T47D (cell line): ENCODE measurements at places on chromosomes 12 and 14.

- DNase-seq: no peak
These were observed 81.6 kb downstream of the PTGER2 start for GRCh38 chr14:52395728-52396127.

DNA sequence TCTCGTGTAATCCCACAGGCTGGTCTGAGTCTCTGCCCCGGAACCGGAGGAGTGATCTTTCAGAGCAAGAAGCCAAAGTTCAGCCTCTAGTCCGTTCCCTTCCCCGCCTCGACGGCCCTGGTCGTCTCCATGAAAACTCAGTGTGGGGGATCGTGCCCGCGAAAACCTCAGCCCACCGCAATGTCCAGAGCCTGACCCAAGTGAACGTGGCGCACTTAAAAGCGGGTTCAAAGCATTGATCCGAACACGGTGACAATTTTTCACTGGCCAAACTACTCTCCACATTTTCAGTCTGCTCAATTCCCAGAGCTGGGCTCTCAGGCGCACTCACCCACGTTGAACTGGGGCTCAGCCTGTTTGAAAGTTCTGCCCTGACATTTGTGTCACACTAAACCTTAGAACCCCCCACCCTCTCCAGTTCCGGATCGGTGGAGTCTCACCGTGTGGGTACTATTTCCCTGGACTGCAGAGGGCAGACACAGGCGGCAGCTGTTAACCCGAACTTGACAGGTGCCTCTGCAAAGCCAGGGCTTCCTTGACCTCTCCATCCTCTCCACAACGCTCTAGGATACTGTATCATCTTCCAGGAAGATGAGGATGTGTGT, 886 bp upstream of the PRICKLE1 start:
- peak; percentile 37 for DNase-seq

DNA sequence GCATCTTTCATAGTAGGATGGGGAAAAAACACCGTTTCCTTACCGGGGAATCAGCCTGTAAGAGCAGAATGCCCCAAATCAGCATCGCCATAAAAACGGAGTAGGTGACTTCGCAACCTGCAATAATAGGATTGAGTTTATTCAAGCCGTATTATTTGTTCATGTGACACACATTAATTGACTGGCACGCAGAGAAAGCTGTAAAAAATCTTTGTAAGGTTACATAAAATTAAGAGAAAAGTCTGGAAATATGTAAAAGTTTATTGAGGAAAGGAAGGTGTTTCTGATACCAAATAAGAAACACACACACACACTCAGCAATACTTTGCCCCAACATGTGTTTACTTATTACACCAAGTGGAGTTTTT, 628 bp upstream of the CAPRIN2 start:
- no peak for DNase-seq

GRCh38 chr12:117047810-117048584, 51.2 kb downstream of the TESC start:
- DNase-seq: no peak

GRCh38 chr12:46357438-46358324, 14.9 kb downstream of the SLC38A2 start:
- peak; percentile 53 for DNase-seq

DNA sequence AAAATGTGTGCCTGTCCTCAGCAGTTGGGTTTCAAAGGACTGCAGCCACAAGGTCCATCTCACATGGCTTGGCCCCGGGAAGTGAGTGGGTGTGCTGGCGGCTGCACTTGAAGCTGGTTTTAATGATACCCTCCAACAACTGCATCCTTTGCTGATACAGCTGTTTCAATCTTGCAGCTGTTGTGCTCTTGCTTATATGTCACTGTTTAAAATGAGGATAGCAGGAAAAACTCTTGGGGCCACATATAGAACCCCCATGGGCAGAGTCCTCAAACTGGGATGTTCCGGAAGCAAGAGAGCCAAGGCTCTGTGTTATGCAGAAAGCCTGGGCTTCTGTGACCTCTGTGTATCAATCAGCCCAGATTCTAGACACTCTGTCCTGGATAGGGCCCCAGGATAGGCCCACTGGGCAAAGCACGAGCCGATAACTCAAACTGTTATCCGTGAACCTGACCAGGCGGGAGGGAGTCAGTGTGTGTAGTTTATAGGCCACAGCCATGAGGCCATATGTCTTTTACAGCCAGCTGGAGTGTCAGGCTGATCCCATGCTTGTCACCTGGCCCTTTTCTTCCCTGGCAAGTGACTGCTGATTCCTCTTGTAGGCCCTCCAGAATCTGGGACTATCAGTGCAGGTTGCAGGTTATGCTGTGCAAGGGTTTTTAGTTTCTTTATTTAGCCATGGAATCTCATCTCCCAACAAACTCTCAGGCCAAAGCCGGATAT, 74.3 kb downstream of the SSPN start:
- no peak for DNase-seq

DNA sequence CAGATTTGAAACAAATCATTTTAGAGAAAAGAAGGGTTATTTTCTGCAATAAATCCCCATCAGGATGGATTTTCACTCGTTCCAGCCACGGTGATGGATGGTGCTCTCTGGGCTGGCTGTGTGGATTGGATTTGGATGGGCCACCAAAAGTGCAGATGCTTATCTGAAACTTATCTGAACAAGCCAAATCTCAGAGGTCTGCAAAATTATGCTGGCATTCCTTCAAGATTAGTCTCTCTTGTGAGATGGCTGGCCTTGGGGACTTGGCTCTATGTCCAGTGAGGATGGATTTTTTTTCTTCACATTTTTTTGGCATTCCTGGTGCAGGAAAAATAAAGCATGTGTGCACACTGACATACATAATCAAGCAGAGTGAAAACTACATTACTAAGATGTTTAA, 341.9 kb downstream of the GXYLT1 start:
- DNase-seq: no peak

GRCh38 chr14:97848317-97848980, 1051.3 kb downstream of the VRK1 start:
- no peak for DNase-seq

DNA sequence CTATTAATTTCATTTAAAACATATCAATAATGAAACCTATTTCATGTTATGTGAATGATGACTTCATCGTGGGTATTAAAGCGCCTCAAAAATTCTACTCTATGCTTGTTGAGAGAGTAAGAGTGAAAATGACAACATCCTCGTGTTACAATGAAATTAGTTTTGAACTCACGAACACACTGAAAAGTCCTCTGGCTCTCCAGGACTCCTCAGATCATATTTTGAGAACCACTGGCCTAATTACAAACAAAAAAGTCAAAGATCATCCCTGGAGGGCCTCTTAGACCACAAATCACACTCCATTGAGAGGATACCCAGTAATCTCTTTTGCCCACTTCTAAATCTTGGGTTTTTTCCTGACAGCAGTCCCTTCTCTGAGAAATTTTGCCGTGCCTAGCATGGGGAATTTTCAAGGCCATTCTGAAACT, 19.1 kb downstream of the DAAM1 start:
- DNase-seq: no peak

DNA sequence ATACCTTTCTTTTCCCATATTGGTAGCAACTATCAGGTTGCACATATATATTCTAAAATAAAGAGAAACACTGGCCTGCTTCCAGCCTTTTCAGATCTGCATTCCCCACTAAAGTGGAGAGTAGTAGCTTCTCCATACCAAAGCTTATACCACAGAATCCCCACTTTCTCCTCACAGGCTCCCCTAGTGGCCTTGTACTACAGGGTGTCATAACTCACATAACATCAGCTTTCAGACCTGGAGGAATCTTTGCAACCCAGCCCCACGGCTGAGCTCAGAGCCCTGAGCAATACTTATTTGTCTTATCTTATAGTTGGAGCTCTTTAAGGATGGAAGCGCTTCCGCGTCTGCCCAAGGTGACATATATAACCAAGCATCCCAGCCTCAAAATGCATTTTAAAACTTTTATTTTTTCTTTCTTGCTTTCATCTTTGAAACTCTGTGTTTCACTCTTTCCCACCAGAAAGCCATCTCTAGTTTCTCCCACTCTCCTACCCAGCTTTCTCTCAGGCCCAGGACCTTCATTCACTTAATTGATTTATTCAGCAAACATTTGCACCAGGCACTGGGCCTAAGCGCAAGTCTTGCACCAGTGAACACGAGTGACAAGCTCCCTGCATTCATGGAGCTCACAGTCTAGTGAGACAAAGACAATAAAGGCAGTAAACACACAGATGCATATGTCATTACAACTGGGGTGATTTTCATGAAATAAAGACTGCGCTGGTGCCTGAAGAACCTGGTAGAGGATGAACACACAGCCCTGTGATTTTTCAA, 254.7 kb downstream of the IPO8 start:
- DNase-seq: peak; percentile 46

DNA sequence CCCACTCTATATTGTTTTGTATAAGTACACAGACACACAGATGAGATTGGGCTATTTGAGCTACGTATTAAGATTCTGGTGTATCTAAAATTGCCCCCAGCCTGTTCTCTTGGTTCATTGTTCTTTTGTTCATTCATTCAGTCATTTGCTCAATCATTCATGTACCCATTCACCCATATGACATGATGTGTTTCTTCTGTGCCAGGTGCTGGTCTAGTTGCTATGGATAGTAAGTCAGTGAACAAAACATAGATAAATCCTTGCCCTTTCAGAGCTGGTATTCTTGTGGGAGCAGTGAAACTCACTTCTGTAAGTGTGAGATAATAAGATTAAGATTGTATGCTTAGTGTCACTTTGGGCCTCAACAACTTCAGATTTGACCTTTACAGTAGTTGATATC, 191.3 kb downstream of the TMTC2 start:
- no peak for DNase-seq

DNA sequence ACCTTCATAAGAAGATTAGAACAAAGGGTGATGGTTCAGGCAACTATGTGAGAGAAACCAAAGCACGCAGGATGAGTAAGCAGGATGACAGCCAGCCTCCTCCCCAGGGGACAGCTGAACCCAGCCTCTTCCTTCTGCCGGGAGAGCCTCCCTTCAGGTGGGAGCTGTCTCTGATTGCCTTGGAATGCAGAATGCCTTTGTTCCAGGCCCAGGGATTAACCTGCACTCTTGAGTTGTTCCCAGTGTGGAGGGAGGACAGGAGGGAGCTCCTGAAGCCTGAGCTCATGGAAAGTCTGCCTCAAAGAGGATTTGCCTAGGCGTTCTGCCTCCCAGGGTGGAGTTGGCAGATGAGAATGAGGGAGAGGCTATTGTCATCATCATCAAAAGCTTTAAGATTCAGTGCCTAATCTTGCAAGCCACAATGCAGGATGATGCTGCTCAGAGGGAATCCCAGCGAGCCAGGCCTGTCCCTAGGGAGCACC, 3.6 kb upstream of the KRT6A start:
- DNase-seq: no peak

- DNase-seq: no peak
These were observed 60.8 kb upstream of the CCDC196 start for GRCh38 chr14:66425402-66425801.

- DNase-seq: peak; percentile 16
These were observed 391.2 kb downstream of the NOVA1 start for GRCh38 chr14:26206640-26207039.

DNA sequence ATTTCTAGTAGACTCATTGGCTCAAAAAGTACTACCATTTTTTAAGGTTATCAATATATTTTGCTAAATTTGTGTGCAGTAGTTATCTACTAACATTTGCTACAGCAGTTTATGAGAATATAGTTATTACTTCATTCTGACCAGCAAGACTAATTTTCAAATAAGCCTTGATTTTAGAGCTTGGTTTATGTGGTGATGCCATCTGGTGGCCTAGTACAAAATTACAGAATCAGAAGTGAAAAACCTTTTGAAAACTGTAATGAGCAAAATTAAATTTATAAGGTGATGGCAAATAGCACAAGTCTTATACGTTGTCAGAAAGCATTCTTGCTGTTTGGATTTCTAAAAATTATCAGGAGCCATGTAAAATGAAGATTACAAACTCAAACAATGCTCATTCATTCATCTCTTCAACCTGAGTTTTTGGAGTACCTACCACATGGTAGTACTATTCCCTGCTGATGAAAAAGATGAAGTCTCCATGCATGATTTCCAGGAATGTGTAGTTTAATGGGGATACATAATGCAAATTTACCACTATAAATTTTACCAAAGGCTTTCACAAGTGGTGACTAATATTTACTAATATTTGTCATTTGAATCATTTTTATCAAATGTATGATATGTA, 51.0 kb downstream of the MAGOHB start:
- peak; percentile 39 for DNase-seq

- no peak for DNase-seq
These were observed 16.2 kb downstream of the ZDHHC22 start for GRCh38 chr14:77125281-77125801.

- no peak for DNase-seq
These were observed 167.9 kb downstream of the PHETA1 start for GRCh38 chr12:111201036-111201435.

- DNase-seq: no peak
These were observed 102.4 kb downstream of the ESR2 start for GRCh38 chr14:64191756-64192155.

DNA sequence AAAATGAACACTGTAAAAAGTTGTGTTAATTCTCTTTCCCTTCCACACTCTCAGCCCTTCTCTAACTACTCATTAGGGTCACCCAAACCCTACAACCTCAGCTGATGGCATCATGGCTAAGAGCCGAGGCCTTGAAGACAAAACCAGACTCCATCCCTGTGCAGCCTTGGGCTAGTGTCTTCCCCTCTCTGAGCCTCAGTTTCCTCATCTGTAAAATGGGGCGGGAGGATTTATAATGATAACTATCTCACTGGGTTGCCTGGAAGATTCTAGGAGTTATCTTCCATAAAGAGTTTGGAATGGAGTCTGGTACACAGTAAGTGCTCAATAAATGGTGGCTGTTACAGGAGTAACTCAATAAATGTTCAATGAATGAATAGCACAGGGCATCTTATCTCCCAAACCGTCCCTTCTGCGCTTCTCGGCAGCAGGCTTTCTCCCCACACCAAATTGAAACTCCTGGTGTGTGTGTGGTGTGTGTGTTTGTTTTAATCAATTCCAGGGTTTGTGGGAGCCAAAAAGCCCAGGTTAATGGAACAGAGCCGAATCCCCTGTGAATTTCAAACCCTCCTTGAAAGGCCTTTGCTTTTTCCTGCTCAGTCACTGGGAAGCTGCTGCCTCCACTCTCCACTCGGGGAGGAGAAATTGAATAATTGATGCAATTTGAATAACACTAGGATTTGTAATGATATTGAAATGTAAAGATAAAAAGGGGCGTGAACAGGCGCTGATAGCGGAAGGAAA, 61.2 kb upstream of the FAM222A start:
- no peak for DNase-seq

- DNase-seq: no peak
These were observed 25.4 kb downstream of the AP5M1 start for GRCh38 chr14:57293866-57294837.

GRCh38 chr12:97560350-97560749, 97.7 kb downstream of the RMST start:
- no peak for DNase-seq

DNA sequence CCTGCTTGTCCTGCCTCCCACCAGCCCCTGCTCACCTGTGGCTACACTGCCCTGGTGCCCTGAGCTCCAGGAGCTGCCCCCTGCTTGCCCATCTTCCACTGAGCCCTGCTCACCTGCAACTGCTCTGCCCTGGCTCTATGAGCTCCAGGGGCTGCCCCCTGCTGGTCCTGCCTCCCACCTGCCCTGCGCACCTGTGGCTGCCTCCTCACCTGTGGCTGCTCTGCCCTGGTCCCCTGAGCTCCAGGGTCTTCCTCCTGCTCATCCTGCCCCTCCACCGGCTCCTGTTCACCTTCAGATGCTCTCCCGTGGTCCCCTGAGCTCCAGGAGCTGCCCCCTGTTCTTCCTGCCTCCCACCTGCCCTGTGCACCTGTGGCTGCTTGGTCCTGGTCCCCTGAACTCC, 247.6 kb downstream of the TMEM121 start:
- no peak for DNase-seq

- no peak for DNase-seq
These were observed 29.1 kb upstream of the NXPH4 start for GRCh38 chr12:57187222-57188089.
